ENCODE measurements at places on chromosomes 12 and 14. TPM values are rescaled to one million over a fixed set of nuclear protein-coding genes. Genes with fewer than 3 reads are reported as not detected.

DNA sequence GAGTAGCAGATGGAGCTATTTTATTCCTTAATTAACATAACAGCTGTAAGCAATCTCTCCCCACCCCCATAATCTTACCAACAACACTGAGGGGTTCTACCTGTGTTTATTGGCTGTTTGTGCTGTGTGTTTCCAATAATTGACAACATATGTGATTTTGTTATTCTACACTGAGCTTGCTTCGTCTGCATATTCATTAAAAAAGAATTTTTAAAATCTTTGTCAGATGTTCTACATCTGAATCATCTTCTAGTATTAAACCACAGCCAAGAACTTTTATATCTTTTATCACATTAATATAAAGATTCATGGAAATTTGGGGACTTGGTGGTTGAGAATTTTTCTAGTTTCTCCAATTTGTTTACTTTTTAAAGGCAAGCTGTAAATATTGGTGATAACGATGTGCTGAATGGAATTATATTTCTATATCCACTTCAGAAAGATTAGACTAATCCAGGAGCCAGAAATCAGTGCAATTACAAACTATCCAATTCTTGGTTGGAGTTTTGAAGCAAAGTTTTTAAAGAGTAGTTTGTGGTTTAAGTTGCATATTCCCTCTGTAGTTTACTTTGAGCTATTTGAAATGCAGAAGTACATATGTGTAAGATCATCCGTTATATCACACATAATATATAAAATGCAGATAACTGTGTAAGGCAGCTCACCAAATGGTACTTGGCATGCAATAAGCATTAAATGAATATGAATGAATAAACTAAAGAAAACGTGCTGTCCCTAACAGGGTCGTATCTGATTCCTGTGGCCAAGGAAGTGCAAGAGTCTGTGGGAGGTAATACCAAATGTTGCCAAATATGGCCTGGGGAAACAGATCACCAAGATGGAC is 206.9 kb downstream of the PELI2 start:
- DNase-seq, result peak; percentile 57

- no peak for DNase-seq
Observed at GRCh38 chr14:93690146-93690545, 98.1 kb downstream of the PRIMA1 start.

DNA sequence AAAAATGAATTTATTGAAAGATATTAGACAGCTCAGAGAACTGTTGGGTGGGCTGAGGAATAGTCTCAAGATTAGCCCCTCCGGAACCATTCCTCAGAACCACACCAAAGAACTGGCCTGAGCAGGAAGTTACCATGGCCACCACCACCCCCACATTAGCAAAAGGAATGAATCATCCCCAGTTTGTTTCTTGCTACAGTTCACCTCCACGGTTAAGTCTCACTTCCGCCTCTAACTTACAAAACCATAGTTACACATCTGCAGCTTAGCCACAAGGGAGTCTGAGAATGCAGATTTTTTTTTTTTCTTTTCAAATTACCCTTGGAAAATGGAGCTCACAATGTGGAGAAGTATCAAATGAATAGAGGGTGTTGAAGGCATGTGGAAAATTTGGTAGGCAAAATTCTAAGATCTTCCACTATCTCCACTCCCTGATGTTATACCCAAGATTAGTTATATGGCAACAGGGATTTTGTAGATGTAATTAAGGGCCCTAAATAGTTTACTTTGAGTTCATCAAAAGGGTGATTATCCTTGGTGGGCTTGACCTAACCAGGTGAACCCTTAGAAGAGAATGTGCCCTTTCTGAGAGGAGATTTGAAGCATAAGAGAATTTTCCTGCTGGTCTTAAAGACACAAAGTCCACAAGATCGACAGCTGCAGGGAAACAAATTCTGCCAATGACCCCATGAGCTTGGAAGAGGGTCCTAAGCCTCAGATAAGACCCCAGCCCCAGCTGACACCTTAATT is 129.8 kb upstream of the KRR1 start:
- peak; percentile 80 for DNase-seq

DNA sequence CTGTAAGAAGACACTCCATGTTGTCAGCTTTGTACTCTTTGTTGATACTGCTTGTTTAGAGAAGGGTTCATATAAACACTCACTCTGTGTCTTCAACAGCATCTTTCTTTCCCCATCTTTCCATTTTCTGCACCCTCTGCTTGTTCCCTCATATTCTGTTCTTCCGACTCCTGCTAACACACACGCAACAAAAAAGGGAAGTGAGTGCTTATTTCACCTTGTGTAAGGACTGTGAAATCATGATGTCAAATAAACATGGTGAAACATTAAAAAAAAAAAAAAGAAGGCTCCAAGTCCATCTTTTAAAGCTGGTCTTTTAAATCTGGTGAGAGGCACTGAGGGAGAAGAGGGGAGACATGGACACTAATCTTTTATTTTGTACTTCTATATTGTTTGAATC is 145.4 kb downstream of the RPAP3 start:
- DNase-seq, result no peak

DNA sequence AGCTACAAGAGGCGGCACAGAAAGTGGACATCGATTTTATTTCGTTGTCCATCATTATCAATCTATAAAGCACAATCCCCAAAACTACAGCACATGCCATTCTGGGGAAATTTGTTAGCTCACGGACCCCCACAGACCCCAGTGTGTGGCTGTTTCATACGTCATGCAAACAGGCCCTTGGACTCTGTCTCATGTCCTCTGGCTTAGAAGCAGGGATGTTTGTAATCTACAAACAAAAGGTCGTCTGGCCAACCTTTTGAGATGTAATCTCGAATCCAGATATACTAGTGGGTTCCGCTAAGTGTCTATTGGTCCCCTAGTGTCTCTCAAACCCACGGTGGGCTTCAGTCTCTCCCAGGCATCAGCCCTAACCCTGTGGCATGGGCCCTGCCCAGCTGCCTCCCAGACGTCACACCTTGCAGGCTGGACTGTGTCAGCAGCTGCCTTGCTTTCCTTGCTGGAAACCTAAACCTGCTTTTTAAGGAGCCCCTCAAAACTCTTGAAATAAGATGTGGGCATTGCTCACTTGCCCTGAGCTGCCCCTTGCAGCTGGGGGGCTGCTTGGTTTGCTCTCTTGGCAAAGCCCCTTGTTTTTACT is 220.8 kb downstream of the ZFP36L1 start:
- DNase-seq, result no peak

DNA sequence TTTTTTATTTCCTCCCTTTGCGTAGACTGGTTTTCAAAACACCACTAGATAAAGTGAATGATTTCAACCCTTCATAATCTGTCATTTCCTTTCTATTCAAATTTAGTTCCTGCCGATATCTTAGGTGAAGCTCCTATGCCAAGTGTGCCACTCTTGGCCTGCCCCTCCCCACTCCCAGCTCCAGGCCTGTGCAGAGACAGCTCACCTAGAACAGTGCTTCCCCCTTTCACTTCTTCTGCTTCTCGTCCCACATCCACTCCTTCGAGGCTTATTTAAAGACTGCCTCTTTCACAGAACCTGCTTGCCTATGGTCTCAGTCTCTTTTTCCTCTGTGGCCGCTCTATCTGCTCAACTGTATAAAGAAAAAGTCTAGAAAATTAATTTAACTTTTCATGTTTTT is 473.8 kb downstream of the RAD51B start:
- no peak for DNase-seq

DNA sequence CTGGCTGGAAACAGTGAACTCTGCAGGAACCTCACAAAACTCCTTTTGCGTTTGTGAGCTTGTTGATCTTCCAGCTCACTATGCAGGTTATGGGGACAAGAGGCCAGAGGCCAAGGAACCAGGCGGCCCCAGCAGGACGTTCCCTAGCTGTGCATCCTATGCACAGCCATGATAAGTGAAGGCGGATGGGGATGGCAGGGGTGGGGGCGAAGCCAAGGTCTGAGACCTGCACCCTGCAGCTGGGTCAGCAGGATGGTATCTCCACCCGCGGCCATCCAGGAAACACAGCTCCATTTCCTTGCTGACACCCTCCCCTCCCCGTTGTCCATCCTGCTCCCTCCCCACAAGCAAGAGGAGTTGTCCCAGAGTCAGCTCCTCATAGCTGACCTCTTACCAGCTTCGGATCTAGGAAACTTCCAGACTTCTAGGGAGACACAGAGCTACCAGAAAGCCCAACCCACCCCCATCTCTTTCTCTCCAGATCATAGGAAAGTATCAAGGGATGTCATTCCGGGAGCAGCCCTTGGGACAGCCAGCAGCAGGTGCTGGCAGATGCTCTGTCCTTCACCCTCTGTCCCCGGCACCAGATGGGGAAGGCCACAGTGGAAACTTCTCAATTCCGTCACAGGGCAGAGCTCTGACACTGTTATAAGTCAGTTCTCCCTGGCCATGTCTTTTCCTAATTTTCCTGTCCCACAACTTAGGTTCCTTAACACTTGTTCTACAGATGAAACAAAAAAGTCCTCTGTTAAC is 9.4 kb downstream of the ZBTB39 start:
- no peak for DNase-seq

FSCB gene
- not detected for total RNA-seq

DNA sequence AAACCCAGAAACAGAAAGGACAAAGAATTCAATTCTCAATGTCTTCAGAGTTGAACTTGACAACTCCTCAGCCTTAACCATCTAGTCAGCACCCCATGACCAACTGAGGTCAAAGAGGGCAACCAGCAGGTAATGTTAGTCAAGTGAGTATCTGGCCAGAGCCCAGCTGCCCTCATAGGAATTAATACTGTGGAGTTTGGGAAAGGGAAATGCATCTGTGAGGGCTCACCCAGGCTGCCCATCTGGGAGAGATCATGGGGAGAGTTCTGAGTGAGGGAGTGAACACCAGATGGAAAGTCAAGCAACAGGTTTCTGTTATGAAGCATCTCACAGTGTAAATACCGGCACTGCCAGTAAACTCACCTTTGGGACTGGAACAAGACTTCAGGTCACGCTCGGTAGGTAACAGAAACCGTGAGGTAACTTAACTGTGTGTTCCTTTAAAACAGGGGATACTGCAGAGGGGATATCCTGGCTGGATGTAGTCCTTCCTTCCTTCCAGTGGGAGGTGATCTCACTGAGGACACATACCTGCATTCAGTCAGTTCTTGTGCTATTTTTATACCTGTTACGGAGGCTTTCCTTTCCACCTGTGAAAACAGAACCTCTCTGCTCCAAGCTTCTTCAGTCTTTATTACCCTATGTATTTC is 94.4 kb downstream of the DAD1 start:
- DNase-seq, result no peak

- no peak for DNase-seq
Observed at GRCh38 chr12:69630191-69630590, 19.5 kb upstream of the LRRC10 start.

GPR137C gene
- total RNA-seq, result 0.72 TPM

GRCh38 chr12:32756476-32757066 is 874 bp upstream of the YARS2 start:
- DNase-seq, result no peak

ADAM20 gene
- 0.18 TPM for total RNA-seq

DNA sequence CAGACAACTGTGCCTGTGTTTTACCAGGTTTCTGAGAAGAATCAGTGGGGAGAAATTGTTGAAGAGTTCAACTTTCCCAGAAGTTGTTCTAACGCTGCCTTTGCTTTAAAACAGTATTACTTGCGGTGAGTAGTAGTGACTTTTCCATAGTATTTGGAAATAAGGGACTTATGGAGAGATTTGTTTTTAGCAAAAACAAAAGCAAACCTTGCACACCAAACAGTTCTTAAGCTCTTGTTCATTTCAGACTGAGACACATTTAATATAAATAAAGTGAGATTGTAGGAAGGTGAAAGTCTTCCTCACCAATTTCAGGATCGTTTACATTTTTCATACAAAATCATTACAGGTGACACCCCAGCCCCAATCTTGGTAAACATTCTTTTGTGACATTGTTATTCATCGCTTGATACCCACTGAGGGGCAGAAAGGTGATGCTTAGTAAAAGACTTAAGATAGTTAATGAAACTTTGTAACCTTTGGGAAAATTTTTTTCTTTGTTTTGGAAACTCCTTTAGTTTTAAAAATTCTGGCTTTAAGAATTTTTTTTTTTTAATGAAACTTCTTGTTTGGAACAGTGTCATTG is 1.8 kb downstream of the ARID2 start:
- DNase-seq, result peak; percentile 8

- no peak for DNase-seq
Observed at GRCh38 chr12:106284358-106285105, 18.0 kb upstream of the TCP11L2 start.

CLEC4D gene
- total RNA-seq, result not detected

DNA sequence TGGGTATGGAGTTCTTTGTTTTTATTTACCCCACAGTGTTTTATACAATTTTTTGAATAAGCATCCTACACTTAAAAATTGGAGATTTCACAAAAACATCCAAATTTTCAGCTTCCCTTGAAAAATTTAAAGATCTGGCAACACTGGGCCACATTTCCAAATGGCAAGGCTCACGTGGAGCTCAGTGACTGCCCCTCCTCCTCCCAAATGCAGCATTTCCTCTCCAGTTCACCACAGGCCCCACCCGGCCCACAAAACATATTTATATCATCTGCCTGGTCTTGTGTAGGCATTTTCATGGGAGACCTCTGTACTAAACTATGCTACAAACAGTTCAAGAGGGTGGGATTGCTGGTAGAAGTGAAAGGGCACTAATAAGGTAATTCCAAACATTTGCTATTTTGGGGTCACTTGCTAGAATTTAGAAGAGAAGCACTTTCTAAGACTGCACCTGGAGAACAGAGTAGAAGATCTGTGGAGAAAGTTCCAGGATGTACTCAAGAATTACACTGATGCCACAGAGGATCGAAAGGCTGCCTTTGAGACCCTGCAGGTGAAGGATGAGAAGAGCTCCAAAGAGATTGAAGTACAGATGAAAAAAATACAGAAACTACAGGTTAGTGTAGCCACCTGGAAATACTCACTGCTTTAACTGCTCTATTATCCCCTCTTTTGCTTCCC is 7.3 kb downstream of the FKBP11 start:
- DNase-seq, result no peak

OVCH1 gene
- 0.18 TPM for total RNA-seq

- DNase-seq, result peak; percentile 32
Observed at GRCh38 chr14:22980672-22981089, 1.7 kb downstream of the AJUBA start.

DNA sequence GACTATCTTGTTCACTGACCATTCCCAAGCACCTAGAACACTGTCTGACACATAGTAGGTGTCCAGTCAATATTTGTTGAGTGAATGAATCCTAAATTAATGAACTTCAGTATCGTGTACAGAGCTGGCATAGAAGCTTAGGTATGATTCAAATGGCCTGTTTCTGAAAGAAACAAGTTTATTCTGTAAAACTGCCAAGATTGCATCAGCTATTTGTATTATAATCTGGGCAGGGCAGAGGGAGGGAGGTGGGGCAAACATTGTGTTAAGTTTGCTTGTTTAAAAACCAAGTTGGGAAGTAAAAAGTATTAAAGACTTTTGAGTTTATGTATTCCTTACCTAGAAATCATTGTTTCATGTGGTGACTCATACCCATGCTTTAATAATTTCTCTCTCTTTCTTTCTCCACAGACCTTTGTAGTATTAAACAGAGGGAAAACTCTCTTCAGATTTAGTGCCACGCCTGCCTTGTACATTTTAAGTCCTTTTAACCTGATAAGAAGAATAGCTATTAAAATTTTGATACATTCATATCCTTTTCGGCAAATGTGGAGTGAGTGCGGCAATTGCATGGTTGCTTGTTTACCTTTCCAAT is 92.8 kb downstream of the SCN8A start:
- DNase-seq, result peak; percentile 65
